ENCODE measurements at places on chromosomes 1 and 21.
A peak's percentile ranks its signal among the peaks of the same experiment; 100 is the strongest.

- no peak for DNase-seq
Observed at GRCh38 chr21:39661740-39662139, 49.0 kb downstream of the B3GALT5 start.

DNA sequence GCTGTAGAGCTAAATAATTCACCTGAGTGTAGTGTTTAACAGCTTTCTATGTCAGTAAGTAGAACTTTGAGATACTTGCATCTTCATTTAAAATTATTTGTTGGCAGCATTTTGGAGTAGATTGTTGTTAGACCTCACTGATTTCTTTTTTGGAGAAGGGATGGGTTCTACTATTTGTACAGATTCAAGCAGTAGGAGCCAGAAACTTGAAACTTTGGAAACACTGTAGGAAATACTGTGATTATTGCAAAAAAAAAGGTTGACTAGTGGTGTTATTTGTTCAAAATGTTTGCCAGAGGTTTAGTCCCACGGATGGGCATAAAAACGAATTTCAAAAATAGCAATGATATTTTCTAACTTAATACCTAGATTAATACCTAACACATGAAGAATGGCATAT is 102.7 kb downstream of the ATF6 start:
- DNase-seq = no peak

DNA sequence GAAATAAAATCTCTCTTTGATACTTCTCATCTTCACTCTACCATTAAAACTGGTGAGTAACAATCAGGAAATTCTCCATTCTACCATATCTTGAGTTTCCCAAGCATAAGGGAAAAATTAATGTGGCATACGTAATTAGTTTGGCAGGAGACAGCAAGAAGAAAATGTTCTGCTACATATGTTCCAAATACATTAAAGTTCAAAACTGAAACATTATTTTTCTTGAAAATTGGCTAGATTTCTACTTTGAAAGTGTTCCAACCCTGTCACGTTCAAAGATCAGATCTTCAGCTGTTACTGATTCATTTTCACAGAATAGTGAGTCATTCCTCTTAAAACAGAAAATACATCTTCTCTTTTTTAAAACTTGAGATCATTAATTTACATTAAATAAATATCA is 48.5 kb downstream of the PIGK start:
- DNase-seq = no peak

DNA sequence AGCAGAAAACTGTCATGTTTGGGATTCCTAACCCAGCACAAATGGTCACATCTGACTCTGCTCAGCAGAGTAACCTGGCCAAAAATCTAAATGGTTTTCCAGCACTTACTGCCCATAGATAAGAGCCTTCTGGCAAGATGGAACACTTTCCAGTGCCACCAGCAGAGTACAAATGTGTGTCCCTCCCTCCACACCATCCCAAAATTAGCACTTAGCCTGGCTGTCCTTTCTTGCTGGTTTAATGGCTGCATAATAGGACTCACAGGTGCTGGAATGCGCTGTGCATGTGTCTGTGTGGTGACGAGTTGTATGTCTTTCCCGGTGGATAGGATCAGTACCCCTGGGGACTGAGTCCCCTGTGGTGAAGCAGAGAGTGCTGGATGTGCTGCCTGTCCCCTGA is 49.8 kb upstream of the GJB5 start:
- DNase-seq = no peak

GRCh38 chr1:227437495-227438008 is 119.3 kb upstream of the CDC42BPA start:
- DNase-seq = peak; percentile 17

DNA sequence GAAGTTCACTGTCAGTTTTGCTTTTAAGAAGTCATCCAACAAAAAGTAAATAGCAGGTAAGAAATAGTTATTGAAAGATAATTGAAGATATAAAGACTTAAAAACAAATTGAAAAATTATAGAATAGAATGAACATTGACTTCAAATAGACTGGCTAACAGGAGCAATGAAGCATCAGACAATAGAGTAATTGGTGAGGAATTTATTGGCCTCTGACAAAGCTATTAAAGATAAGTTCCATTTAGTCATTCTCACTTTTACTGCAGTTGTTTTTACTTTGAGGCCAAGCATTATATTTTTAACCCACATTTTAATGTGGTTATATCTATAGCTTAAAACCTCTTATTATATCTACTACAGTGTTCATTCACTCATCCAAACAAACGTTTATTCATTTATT is 228.8 kb upstream of the ADGRL2 start:
- no peak for DNase-seq

DNA sequence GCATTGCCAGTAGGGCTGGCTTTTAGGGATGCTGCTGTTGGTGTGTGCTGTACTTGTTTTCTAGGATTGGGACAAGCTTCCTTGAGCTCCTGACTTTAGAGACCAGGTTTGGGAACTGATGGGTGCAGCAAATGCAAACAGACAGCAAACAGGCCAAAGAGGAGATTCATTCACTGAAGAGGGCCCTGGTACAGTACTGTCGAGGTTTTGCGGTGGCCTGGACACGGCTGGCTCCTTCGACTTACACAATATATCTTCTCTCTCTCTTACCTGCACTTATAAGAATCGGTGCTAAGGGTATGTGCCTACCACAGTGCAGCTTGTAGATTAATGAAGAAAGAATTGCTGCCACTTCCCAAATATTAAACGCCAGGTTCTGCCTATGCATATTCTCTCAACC is 44.6 kb downstream of the ATP1A1 start:
- no peak for DNase-seq

DNA sequence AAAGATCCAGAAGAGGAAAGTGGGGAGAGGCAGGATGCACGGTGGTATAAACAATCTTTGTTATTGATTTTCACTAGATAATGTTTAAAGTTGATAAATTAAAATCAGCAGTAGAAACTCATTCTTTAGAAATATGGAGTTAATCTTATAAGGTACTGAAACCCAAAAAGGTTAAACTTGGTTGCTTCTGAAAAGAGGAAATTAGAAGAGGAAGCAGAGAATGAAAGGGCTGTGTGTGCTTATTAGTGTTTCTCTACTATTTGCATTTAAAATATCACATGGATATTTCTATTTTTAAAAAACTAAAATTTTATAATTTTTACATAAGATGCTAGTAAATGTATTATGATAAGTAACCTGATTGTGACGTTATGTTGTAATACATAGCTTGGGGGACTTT is 24.4 kb downstream of the C1orf141 start:
- DNase-seq = peak; percentile 79

DNA sequence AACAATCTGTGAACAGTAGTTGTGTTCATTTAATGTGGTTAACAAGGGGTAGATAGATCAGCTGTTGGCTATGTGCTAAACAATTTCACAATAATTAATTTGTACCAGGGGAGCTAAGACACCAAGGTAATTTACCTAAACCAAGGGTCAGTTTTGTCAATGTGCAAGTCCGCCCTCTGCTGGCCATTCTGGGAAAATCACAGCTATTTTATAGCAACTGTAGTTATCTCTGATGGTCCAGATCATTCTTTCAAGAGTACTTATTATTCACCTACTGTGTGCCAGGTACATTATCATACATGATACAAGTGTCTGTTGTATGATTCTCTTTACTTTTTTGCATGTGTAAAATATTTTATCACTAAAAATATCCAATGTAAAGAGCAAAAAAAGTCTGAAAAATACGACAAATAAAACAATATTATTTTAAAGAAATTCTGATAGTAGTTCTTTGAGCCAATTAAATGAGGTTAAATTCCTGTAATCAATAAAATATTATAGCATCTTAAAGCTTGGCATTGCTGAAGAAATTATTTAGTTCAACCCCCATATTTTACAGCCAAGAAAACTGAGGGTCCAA is 312.3 kb upstream of the FAM78B start:
- DNase-seq = no peak

- DNase-seq = no peak
Observed at GRCh38 chr1:234309243-234309597, 64.0 kb upstream of the COA6 start.

GRCh38 chr1:80751204-80751603 is 1049.5 kb upstream of the ADGRL2 start:
- DNase-seq = no peak

DNA sequence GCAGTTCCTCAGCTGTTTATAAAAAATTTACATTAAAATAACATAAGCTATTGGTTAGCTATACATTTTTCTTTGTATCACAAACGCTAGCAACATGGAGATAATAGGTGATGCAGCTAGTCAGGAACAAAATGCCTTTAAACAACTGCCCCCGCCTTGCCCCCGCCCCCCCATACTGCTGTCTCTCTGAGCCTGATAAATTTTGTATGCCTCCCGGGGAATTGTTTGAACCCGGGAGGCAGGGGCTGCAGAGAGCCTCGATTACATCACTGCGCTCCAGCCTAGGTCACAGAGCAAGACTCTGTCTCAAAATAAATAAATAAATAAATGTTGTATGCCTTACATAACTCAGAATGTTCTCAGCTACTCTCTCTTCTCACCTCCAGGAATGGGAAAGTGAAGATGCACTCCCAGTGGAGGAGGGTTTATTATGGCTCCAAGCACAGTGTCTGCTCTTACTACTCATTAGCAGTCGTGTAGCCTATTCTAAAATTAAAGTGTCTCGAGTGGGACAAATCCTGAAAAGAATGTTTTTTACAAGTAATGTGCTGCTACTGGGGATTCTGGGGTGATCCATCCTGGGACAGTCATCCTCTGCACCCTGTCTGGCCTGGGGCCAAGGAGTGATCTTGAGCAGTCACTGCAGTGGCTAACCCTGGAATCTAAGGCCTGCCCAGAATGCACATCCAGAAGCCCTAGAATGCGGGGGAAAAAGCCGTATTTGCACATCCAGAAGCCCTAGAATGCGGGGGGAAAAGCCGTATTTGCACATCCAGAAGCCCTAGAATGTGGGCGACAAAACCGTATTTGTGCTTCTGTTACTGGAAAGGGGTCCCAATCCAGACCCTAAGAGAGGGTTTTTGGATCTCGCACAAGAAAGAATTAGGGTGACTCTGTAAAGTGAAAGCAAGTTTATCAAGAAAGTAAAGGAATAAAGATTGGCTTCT is 39.4 kb upstream of the ZNF496 start:
- no peak for DNase-seq

GRCh38 chr1:204466416-204467405 is 27.9 kb downstream of the PIK3C2B start:
- no peak for DNase-seq

- no peak for DNase-seq
Observed at GRCh38 chr1:207984831-207985572, 74.1 kb upstream of the CD34 start.

- DNase-seq = peak; percentile 15
Observed at GRCh38 chr21:31184459-31184858, 146.2 kb upstream of the KRTAP19-8 start.

DNA sequence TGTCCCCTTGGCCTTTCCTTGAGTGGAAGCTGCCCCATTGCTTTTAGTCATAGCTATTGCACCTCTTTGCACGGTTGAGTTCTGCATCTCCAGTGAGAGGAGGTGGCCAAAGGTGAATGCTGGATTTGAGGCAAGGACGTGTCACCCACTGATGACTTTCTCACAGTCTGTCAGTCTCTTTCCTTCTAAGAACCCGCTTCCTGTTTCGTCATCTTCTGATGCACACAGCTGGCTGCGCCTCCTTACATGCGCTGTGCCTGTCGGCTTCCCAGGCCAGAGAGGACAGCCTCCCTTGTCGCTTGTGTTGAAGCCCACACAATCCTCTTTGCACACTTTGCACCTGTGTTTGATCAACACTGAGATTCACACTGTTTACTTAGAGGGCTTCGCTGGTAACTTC is 41.8 kb upstream of the PWP2 start:
- DNase-seq = peak; percentile 80

- DNase-seq = peak; percentile 86
Observed at GRCh38 chr1:59697150-59697800, 117.5 kb upstream of the HOOK1 start.

GRCh38 chr21:28608646-28609045 is 384.0 kb downstream of the LTN1 start:
- no peak for DNase-seq

DNA sequence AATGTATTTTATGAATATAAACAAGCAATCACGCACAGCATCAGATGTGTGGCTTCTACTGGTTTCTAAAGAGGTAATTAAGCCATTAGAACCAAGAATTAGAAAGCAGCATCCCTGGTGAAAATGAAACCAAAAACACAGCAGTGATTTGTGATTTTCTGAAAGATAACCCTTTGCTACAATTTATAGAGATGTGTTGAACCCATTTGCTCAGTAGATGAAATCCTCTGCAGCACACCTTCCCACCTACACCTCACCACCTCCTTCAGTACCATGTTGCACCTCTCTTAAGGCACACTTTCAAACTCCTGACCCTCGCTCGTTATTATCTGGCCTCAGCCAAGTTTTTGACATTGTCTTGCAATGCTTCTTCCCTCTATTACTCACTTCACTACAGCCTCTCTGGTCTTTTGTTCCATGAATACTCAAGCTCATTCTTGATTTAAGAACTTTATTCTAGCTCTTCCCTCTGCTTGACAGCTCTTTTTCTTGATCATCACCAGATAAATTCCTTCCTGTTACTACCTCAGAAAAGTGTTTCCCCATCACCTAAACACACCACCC is 38.6 kb downstream of the NSL1 start:
- DNase-seq = no peak

DNA sequence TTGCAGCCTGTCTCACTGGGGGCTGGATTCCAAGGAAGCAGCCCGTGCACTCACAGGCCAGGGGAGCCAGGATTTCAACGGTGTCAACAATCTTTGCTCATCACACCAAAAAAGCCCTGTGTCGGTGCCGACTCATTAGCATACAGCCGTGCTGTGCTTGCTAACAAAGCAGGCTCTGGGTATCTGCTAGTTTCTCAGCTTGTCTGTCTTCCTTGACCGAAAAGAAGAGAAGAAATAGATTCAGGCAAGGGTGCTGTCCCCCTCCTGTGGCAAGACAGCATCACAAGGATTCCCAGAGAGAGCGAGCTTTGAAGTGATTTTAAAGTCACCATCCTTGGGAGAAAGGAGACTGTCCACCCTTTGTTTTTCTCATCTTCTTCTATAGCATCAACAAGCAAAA is 214.7 kb downstream of the SDCCAG8 start:
- DNase-seq = no peak

- DNase-seq = peak; percentile 79
Observed at GRCh38 chr21:31098576-31099005, 60.3 kb upstream of the KRTAP19-8 start.

DNA sequence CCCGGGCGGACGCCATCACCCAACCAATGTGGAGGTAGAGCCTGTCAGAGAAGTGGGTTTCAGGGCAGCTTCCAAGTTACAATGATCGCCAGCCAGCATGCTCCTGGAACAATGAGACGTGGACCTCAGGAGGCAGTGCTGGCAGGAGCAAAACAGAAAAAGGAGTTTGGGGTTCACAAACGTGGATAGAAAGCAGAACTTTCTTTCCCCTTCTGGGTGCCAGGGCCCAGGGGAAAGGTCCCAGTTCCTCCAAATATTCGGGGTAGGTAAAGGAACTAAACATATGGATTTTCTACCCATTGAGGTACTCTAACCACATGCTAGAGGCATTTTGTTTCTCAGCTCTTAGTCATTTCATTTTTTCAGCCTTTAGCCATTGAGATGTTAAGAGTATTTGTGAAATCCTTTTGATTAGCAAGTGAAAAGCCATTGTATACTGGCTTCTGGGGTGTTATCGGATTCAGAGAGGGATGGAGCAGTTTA is 488.4 kb upstream of the ADGRL2 start:
- DNase-seq = no peak

GRCh38 chr1:26574018-26574417 is 44.5 kb downstream of the RPS6KA1 start:
- DNase-seq = no peak
